ENCODE measurements at places on chromosomes 1 and 21. TPM values are rescaled to one million over a fixed set of nuclear protein-coding genes. Genes with fewer than 3 reads are reported as not detected.
A peak's percentile ranks its signal among the peaks of the same experiment; 100 is the strongest.

The NRAS gene
- 21.1 TPM for total RNA-seq

The RCAN1 gene
- total RNA-seq = 57.6 TPM

The SAMD11 gene
- total RNA-seq = 4.3 TPM

GRCh38 chr1:55092475-55092874, 53.1 kb downstream of the PCSK9 start:
- H3K36me3 ChIP-seq = peaks cover 92% of the 10 kb centered on the region
- no peak for DNase-seq
- H3K4me3 ChIP-seq = no peak overlapping the region
- no peak overlapping the region for H3K27ac ChIP-seq

GRCh38 chr1:193451001-193451400, 264.6 kb upstream of the B3GALT2 start:
- H3K4me1 ChIP-seq = no peaks in the 10 kb centered on the region
- no peak overlapping the region for H3K4me3 ChIP-seq
- DNase-seq = no peak

- H3K36me3 ChIP-seq = peaks cover 2% of the 10 kb centered on the region
- no peaks in the 10 kb centered on the region for H3K4me1 ChIP-seq
- no peak for DNase-seq
- no peak overlapping the region for H3K27ac ChIP-seq
- no peak overlapping the region for H3K4me3 ChIP-seq
- H3K27me3 ChIP-seq = no peaks in the 10 kb centered on the region
These were observed 6.4 kb downstream of the MAP3K6 start for GRCh38 chr1:27360159-27361043.

- no peaks in the 10 kb centered on the region for H3K36me3 ChIP-seq
- no peak overlapping the region for H3K27ac ChIP-seq
- no peak for DNase-seq
- H3K27me3 ChIP-seq = no peaks in the 10 kb centered on the region
- no peak overlapping the region for H3K4me3 ChIP-seq
These were observed 12.4 kb downstream of the SLC26A9 start for GRCh38 chr1:205930799-205931281.

DNA sequence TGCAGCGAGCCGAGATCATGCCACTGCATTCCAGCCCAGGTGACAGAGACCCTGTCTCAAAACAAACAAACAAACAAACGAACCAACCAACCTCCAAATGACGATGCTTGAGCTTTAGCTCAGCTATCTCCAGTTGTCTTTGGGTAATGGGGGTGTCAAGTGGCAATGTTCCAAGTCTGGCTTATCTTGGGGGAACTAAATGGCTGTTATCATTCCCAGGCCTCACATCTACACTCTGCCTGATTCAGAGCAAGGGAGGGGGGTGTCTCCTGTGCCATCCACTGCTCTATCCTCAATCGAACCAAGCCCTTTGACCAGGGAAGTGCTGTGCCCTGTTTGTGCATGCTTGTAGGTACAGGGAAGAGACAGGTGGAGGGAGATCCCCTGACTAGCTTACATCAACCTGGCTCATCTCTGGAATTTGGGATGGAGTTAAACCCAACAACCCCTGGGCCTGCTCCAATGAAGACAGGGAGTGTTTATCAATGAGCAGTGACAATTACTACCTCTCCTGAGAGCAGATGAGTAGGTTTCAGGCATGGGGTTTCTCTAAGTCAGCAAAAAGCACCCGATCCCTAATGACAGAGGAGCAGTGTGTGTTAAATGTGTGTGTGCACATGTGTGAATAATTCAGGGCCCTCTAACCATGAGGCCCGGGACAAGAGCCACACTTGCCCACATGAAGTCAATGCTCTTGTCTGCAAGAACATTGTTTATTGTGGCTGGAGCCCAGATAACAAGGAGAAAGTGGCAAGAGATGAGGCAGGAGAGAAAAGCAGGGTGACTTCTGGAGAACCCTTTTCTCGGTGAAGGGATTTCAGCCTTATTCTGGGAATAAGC, 20.3 kb upstream of the IL6R start:
- no peaks in the 10 kb centered on the region for H3K36me3 ChIP-seq
- H3K4me3 ChIP-seq = no peak overlapping the region
- no peak overlapping the region for H3K27ac ChIP-seq

The JAM2 gene
- 1.3 TPM for total RNA-seq

DNA sequence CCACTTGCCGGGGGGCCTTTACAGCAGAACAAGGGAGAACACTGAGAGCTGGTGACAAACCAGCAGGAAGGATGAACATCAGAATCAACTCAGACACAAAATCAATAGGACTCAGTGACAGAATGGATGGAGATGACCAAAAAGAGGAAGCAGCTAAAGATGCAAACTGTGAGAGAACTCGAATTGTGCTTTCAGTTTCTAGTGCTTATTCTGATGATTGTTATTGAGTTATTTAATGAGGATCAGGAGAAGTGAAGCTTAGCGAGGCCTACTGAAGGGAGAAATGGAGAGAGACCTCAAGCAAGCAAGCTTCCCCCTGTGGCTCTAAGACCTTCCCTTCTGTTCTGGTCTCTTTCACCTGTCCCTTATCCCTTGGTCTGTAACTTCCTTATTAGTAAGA, 30.3 kb upstream of the TMEM125 start:
- no peak overlapping the region for H3K4me3 ChIP-seq
- no peak overlapping the region for H3K27ac ChIP-seq
- H3K36me3 ChIP-seq = no peaks in the 10 kb centered on the region

GRCh38 chr1:54837002-54837853, 36.1 kb upstream of the TTC22 start:
- no peak overlapping the region for H3K4me3 ChIP-seq
- no peaks in the 10 kb centered on the region for H3K36me3 ChIP-seq
- peak; percentile 19 for DNase-seq
- no peaks in the 10 kb centered on the region for H3K4me1 ChIP-seq
- H3K27ac ChIP-seq = no peak overlapping the region

DNA sequence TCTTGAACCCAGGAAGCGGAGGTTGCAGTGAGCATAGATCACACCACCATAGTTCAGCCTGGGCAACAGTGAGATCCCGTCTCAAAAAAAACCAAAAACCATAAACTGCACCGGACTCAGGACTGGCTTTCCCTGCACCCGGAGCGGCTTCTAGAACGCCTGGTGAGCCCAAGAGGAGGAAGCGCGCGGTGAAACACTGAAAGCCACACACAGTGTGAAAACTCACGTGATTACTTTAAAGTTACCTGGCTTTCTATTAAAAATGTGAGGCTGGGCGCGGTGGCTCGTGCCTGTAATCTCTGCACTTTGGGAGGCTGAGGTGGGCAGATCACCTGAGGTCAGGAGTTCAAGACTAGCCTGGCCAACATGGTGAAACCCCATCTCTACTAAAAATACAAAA, 7.0 kb upstream of the TRAPPC10 start:
- H3K4me1 ChIP-seq = no peaks in the 10 kb centered on the region
- no peaks in the 10 kb centered on the region for H3K36me3 ChIP-seq
- H3K27me3 ChIP-seq = no peaks in the 10 kb centered on the region
- peak overlapping the region; percentile 73 for H3K27ac ChIP-seq

The FOXE3 gene
- total RNA-seq = not detected

DNA sequence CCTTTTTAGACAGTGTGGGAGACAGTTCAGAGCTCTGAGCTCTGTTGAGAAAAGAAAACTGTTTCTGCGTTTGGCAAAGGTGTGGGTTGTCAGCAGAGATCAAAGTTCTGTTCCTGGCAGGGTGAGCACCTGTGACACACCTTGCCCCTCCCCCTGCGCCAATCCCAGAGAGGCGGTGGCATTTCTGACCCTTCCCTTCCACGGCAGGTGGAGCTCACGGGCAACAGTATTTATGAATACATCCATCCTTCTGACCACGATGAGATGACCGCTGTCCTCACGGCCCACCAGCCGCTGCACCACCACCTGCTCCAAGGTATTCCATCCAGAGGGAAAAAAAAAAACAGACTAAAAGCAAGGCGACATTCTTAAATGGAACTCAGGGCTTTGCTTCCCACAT, 20.7 kb downstream of the SIM2 start:
- H3K4me3 ChIP-seq = no peak overlapping the region
- H3K27me3 ChIP-seq = peaks cover 4% of the 10 kb centered on the region
- H3K27ac ChIP-seq = no peak overlapping the region
- no peaks in the 10 kb centered on the region for H3K4me1 ChIP-seq
- peak; percentile 28 for DNase-seq

GRCh38 chr1:1305300-1306069, 2.2 kb downstream of the ACAP3 start:
- H3K27ac ChIP-seq = peak overlapping the region; percentile 47
- no peaks in the 10 kb centered on the region for H3K4me1 ChIP-seq
- no peak for DNase-seq
- no peaks in the 10 kb centered on the region for H3K36me3 ChIP-seq

DNA sequence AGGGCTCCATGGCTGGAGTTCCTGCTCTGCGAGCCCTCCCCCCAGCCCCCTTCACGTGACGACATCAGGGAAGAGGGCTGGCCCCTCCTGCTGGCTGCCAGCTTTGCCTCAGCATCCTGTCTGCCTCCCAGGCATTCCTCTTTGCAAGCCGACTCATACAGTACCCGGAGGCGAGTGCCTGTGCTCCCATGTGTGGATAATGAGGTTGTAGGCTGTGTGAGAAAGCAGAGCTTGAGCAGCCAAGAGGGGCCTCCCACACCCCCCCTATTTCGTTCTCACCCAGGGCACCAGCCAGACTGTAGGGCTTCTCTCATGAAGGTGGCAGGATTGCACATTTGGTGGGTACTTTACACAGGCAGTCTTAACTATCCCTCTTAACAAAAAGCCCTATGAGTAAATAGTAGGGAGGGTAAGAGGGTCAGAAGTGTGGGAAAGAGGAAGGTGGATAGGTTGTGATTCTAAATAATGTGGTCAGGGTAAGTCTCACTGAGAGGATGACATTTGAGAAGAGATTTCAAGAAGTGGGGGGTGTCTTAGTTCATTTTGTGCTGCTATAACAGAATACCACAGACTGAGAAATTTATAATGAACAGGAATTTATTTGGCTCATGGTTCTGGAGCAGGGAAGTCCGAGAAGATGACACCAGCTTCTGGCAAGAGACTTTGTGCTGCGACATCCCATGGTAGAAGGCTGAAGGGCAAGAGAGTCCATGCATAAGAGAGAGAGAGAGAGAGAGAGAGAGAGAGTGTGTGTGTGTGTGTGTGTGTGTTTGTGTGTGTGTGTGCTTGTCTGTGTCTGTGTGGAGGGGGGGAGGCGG, 113.5 kb downstream of the OMA1 start:
- H3K4me3 ChIP-seq = no peak overlapping the region
- no peak for DNase-seq
- H3K27me3 ChIP-seq = no peaks in the 10 kb centered on the region
- no peak overlapping the region for H3K27ac ChIP-seq

DNA sequence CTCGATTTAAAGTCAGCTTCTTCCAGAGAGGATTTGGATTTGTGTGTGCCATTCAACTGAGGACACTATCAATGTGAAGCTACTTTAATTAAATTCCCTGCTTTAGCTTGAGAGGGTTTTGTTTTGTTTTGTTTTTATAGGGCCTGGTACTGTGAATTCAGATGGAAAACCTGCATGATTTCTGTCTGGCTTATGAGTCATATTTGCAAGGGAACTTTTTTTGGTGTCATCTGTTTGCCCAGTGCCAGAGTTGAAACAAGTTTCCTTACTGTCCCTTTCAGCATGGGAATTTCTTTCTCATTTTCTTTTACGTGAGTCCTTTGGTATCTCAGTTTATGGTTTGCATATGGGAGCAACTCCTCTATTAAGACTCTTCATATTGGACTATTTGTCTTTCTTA, 194.6 kb downstream of the GREM2 start:
- no peak for DNase-seq
- H3K27ac ChIP-seq = no peak overlapping the region
- no peaks in the 10 kb centered on the region for H3K36me3 ChIP-seq
- no peaks in the 10 kb centered on the region for H3K27me3 ChIP-seq
- no peak overlapping the region for H3K4me3 ChIP-seq

- H3K27ac ChIP-seq = no peak overlapping the region
- H3K4me3 ChIP-seq = no peak overlapping the region
- no peaks in the 10 kb centered on the region for H3K36me3 ChIP-seq
- no peak for DNase-seq
- H3K27me3 ChIP-seq = no peaks in the 10 kb centered on the region
- peaks cover 7% of the 10 kb centered on the region for H3K4me1 ChIP-seq
These were observed 204.4 kb downstream of the GIPC2 start for GRCh38 chr1:78250201-78250600.

- no peaks in the 10 kb centered on the region for H3K4me1 ChIP-seq
- H3K4me3 ChIP-seq = no peak overlapping the region
- no peaks in the 10 kb centered on the region for H3K27me3 ChIP-seq
- no peak for DNase-seq
These were observed 13.1 kb upstream of the DUSP12 start for GRCh38 chr1:161736335-161736969.

DNA sequence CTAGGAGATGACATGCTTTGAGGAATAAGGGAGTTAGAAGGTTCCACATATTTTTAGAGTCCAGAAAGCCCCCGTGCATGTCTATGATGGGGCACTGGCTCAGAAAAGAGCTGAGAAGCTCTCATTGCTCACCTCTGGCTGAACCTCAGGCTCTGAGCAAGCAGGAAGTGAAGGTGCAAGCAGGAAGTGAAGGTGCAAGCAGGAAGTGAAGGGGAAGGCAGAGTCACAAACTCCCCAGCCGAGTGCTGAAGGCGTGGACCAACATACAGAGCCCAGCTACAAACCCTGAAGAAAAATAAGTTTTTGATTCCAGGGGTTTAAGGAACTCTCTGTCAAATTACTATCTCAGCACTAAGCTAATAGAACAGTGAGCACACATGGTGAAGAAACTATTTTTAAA, 7.0 kb downstream of the KRTAP10-8 start:
- no peaks in the 10 kb centered on the region for H3K4me1 ChIP-seq
- H3K27ac ChIP-seq = no peak overlapping the region
- no peaks in the 10 kb centered on the region for H3K36me3 ChIP-seq
- no peak overlapping the region for H3K4me3 ChIP-seq
- peak; percentile 44 for DNase-seq

Measured in right lobe of liver (tissue), 6 donors.